ENCODE measurements at places on chromosomes 3 and 15.
A peak's percentile ranks its signal among the peaks of the same experiment; 100 is the strongest.

DNA sequence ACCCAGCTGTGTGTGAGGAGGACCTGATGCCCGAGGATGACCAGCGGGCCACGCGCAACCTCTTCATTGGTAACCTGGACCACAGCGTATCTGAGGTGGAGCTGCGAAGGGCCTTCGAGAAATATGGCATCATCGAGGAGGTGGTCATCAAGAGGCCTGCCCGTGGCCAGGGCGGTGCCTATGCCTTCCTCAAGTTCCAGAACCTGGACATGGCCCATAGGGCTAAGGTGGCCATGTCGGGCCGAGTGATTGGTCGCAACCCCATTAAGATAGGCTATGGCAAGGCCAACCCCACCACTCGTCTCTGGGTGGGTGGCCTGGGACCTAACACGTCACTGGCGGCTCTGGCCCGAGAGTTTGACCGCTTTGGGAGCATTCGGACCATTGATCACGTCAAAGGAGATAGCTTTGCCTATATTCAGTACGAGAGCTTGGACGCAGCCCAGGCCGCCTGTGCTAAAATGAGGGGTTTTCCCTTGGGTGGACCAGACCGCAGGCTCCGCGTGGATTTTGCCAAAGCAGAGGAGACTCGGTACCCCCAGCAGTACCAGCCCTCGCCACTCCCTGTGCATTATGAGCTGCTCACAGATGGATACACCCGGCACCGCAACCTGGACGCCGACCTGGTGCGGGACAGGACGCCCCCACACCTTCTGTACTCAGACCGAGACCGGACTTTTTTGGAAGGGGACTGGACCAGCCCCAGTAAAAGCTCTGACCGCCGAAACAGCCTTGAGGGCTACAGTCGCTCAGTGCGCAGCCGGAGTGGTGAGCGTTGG lies 1.5 kb downstream of the RBM15B start:
- DNase-seq = no peak

DNA sequence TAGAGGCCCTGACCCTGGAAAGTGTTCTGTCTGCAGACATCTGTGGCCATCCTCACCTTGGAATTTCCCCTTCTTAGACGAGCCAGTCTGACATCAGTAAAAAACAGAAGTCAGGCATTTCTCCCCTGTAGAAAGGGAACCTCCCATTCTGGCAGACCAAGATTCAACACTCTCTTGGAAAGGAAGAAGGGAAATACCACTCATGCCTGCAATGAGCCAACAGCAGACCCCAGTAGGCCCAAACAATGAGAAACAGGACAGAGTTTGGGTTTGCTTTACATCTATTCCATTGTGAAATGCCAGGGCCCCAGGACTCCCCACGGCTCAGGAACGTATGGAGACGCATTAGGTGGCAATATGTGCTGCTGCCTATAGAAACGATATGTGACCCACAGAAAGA lies 264.0 kb upstream of the NSMCE3 start:
- no peak for DNase-seq

DNA sequence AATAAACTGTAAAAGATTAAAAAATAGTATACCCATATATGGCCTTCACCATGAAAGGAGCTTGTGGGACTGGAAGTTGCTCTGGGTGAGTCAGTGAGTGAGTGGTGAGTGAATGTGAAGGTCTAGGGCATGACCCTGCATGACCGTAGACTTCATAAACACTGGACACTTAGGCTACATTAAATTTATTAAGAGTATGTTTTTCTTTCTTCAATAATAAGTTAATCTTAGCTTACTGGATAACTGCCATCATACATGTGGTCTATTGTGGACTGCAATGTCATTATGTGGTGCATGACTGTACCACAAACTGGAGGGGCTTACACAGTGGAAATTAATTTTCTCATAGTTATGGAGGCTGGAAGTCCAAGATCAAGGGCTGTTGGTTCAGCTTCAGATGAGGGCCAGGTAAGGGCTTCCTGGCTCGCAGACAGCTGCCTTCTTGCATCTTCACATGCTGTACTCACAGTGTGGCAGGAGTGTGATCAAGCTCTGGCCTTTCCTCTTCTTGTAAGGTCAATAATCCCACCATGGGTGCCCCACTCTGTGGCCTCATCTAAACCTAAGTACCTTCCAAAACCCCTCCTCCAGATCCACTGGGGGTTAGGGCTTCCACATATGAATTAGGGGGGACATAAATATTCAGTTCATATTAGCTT lies 40.8 kb upstream of the PRR23E start:
- no peak for DNase-seq

DNA sequence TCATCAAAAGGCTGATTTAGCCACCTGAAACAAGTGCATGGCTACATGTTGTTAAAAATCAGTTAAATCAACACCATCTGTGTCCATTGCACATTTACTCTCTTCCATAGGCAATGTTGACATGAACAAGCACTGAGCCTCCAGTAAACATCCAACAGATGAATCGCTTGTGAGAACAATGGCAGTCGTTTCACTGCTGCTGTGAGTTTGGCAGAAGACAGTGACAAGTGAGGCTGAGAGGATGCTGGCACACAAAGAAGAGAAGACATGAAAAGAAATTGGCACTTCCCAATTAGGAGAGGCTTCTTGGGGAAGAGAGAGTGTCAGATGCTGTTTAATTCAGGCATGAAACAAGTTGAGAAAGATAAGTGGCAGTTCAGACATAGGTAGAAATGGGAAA lies 227.4 kb upstream of the STT3B start:
- DNase-seq = no peak

DNA sequence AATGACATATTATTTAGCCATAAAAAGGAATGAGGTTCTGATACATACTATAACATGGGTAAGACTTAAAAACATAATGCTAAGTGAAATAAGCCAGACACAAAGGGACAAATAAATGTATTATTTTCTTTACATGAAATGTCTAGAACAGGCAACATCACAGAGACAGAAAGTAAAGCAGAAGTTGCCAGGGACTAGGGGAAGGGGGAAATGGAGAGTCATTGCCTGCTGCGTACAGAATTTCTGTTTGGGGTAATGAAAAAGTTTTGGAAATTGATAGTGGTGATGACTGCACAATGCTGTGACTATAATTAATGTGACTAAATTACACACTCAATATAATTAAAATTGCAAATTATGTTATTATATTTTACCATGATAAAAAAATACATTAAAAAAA lies 99.9 kb downstream of the ANO10 start:
- no peak for DNase-seq

- peak; percentile 72 for DNase-seq
Observed at GRCh38 chr3:124258057-124258500, 266.2 kb upstream of the ROPN1 start.

DNA sequence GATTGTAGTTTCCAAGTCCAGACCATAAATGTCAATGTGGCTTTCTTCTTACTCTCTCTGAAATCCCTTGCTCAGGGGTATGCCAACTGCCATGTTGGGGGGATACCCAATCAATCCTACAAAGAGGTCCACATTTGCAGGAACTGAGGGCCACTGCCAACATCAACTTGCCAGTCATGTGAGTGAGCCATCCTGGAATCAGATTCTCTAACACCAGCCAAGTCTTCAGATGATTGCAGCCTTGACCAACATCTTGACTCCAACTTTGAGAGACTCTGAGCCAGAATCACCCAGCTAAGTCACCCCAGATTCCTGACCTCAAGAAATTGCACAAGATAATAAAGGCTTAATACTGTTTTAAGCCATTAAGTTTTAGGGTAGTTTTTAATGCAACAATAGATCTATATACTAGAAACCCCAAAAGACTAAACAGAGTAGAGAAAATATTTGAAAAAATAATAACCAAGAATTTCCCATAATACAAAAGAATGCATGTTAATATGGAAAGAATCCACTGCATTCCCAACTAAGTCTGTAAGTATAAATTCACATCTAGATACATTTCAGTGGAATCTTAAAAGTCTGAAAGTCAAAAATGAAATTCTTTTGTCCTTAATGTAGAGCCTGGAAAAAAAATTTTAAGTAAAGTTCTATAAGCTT lies 22.4 kb downstream of the ISG20 start:
- DNase-seq = no peak

DNA sequence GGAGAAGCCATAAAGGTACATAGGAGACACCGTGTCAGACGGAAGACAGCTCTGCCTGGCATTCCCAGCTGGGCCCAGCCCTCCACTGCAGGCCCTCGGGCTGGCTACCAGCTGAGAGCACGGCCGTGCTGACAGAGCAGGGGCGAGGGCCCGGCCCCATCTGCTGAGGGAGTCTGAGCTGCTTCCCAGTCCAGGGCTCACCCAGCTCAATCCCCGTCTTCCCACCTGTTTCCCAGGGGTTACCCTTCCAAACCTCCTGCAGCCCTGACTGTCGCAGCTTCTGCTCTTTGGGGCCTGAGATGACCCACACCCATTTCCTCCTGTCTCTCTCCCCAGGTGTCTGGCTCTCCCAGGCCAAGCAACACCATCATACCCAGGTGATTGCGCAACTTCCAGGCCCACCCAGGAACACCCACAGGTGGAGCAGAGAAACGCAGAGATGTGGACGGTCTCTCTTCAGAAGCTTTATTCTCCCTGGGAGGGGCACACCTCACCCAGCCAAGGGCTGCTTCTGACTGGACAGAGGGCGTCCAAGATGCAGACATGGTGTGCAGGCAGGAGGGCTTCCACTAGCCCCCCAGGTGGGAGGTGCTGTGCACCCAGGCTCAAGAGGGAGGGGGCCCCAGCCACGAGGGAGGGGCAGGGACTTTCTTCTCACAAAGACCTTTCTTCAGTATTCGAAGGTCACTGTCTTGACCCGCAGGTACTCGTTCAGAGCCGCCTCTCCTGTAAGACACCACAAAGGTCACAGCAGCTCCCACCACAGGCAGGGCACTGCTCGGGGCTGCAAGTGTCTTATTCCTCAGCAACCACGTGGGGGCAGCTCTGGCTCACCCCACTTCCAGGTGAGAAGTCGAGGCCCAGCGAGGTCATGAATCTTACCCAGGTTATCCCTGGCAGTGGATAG lies 19.4 kb upstream of the SLC41A3 start:
- DNase-seq = no peak

- no peak for DNase-seq
Observed at GRCh38 chr15:79406210-79406609, 25.9 kb upstream of the MINAR1 start.

DNA sequence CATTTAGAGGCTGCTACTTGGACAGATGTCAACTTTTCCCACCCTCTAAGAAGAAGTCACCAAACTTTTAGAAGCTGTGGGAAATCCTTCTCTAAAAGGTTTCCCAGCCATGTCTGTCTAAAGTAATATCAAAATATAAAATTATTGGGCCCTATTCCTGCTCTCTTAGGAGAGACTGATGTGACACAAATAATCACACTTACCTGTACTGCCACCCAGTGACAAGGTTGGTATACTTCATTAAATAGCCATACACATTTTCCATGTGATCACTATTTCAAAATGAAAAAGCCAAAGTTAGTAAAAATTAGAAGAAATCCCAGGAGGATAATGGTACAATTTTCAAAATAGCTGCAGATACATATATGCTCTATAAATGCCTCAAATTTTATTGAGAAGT lies 12.6 kb downstream of the OSBPL11 start:
- DNase-seq = no peak

DNA sequence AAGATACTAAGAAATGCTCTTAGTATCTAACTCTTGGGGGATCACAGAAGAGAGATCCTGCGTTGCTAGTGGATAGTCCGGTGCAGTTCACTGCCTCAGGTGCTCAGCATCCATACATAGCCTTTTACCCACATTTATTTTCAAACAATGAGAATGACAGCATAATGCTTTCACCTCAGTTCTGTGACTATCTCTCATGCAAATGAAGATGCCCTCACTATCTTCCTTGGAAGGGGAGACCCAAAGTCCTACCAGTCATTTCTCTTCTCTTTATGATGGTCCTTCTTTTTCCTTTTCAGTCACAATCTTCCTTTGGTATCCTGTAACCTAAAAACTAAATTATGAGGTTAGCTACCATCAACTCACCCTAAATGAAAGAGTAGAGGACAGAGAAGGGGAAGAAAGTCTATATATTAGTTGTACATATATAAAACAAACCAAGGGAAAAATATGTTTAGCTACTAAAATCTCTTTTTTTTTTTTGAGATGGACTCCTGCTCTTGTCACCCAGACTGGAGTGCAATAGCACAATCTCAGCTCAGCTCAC lies 30.9 kb upstream of the SLC28A2 start:
- no peak for DNase-seq

DNA sequence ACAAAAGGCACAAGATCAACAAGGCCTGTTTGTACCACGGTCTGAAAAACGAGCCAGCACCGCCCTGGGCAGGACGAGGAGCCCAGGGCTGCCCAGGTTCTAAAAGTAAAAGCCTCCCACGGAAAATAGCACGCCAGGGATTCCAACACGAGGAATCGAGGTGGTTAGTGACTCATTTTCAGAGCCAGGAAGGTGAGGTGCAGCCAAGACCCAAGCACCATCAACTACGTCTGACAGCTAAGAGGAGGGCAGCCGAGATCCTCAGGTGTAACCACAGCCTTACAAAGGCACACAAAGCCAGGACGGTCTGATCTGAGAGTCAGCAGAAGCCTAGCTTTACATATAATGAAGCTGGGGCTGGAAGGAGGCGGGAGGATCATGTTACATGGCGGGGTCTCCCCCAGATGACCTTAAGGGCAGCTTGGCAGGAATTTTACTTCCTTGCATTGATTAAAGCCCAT lies 52.5 kb downstream of the ATP10A start:
- no peak for DNase-seq

DNA sequence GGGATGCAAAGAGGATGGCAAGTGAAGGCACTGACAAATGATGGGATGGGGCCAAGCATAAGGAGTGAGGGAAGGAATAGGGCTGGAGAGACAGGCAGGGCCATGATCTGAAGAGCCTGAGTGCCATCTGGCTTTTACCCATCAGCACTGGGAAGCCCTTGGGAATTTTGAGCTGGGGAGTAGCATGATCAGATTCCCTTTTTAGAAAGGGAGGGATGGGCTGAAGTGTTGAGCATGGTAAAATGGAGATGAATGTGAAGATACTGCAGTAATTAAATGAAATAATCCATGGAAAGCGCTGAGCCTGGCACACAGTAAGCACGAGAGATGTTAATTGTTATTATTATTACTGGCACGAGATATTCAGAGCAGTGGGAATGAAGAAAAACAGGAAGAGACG lies 9.9 kb downstream of the RBP1 start:
- no peak for DNase-seq

DNA sequence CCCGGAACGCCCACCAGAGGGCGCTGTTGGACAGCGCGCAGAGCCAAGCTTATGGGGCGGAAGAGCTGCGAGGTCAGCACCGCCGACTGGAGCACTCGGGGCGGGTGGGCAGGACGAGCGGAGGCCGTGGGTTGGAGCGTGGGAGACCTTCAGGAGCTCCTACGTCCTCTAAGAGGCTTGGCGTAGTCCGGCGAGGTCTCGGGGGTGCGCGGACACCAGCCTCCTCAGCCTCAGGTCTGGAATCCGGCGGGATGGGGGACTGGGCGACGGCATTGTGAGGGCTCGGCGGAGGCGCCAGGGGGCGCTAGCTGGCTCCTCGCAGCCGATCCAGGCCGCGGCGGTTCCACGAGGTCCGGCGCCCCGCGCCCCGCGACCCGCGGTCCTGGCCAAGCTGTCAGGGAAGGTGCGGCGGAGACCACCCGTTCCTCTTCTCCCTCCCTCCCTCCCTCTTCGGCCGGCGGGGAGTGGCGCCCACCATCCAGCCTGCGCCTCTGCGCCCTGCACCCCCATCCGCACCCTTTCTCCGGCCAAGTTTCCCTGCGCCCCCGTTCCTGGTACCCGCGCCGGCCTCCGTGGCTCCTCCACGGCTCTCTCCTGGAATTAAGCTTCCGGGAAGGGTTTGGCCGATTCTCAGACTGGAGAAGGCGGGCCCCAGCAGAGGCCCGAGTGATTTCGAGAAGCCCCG lies 24.3 kb upstream of the POLG start:
- peak; percentile 74 for DNase-seq
